ENCODE measurements at places on chromosomes 7 and 10.

DNA sequence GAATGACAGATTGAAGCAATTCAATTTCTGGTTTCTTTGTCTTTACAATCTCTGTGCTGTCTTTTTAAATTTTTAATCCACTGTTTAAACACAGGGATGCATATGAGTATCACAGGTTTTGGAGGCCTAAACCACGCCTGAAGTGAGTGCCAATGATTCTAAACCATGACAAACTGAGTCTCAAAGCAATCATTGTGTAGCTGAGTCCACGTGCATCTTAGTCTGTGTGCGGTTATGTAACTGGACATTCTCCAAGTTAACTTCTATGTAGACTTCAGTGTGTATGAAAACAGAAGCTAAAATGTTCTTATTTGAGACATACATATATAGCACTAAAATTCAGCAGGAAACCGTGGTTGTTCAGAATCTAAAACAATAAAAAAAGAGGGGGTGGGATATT is 79.3 kb upstream of the ST8SIA6 start:
- no peak for DNase-seq

DNA sequence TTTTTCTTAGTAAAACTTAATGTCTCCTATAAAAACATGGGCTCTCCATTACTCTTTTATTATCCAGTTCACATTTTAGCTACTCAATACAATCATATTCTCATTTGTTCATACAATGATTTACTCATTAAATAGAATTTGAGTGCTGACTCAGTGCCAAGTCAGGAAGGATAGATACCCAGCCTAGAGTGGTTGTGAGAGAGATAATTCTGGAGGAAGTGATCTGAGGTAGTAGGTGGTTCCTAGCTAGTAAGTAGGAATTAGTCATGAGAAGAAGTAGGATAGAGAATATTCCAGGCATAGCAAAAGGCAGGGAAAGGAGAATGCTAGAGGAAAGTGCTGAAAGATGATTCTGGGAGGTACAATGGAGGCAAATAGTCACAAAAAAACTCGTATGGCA is 133.5 kb upstream of the MBL2 start:
- DNase-seq = no peak

GRCh38 chr10:62804356-62805230 is at the start of gene ADO:
ADO (plus strand) TSS chr10:62804720; CDS start chr10:62805060, 340 bp downstream.
- DNase-seq = peak; percentile 88

DNA sequence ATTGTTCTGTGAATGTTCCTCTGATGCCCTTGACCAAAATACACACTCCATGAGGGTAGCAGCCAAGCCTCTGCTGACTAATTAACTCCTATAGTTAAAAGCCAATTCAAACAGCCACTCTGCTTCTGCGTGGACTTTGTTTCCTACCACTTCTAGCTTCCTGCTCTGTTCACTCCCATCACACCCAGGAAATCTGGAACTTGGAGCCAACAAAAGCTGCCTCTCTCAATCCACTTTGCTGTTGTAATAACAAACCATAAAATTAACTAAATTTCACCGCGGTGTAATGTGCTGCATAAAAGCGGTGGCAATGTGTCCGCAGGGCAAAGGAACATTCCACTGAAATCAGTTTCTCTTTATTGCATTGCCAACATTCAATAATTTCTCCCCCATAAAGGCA is 239.5 kb downstream of the PLXNA4 start:
- no peak for DNase-seq

DNA sequence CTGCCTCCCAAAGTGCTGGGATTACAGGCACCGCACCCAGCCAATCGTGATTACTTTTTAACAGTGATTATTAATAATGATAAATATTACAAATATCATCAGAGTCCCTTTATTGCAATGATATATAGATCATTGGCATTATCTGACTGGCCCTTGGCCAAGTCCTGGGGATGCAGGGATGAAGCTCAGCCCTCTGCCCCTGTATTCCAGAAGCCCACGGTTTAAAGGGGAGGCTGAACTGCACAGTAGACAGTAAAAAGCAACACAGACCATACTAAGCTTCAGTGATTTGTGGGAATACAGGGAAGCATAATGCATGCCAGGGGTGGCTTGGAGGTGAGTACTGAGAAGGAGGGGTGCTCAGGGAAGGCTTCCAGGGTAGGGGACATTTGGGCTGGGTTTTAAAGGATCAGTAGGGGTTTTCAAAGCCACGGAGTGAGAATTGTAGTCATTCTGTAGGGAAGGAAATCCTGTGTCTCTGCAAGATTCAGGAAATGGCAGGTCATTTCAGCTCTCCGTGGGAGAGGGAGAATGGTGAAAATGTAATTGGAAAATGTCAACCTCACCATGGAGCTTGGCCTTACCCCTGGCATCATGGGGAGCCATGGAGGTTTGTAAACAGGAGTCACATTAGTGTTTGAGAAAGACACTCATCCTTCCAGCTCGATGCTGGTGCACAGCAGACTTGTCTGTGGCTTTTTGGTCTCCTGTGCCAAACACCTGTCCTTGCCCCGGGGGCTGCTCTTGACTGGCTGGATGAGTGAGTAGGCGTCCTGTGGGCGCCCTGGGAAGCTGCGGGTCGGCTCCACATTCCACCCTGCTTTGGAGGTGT is 8.8 kb downstream of the ADAMTS14 start:
- no peak for DNase-seq

- peak; percentile 55 for DNase-seq
Observed at GRCh38 chr7:138752518-138753149, 45.2 kb upstream of the TMEM213 start.

DNA sequence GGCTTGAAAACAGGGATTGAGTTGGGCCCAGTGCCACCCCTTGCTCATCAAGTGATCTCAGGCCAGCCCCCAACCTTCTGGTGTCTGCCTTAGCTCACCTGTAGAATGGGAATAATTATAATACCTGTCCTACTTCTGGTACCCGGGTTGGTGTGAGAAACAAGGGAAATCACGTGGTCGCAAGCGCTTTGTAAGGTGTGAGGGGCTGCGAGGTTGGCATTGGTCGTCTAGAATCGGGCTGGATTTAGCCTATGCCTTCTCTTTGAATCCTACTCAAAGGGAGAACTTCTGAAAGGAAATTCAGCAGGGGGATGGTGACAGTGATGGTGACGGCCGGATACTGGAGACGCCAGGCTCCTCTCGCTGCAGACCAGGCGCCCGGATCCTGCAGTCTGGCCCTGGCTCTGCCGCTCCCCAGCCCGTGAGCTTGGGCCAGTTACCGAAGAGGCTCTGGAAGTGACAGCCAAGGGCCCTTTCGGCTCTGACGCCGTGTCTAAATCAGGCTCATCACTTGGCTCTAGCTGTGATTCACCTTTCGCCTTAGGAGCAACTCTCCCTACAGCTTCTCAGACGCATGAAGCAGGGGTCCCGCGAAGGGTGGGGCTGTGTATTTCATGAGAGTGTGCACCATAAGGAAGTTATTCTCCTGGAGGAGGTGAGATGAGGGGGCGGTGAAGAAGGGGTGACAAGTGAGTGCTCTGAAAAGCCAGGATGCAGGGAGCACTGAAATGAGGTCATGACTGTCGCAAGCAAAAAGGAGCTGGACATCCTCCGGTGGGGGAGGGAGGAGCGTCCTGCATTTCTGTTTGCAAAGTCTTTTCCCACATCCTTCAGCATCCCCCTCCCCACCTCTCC is 4.0 kb upstream of the CREB5 start:
- no peak for DNase-seq

DNA sequence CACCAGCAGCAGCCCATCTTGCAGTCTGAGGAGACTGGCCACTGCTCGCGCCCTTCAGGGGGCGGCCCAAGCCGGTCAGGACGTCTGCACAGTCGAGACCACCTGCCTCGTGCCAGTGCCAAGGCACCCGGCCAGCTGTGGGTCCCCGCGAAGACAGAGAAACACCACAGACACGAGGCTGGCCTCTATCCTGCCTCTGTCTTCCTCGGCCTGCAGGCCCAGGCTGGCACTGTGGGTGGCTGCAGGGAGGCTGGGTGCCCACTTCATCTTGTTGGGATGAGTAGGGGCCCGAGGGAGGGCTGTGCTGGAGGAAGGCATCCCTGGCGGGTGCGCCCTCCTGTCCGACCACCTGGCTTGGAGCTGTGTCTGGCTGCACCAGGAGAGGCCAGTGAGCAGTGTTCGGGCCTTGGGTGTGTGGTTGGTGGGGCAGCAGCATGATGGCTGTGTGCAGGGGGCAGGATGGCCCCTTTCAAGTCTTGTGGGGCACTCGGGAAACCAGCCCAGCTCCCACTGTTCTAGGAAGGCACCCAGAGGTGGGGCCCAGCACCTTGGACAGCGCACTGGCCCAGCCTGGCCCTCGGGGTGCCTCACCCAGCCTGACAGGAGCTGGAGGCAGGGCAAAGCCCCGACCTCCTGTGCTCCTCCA is 7.3 kb downstream of the DPYSL4 start:
- DNase-seq = no peak

- DNase-seq = peak; percentile 72
Observed at GRCh38 chr7:21365866-21366624, 61.8 kb upstream of the SP4 start.

DNA sequence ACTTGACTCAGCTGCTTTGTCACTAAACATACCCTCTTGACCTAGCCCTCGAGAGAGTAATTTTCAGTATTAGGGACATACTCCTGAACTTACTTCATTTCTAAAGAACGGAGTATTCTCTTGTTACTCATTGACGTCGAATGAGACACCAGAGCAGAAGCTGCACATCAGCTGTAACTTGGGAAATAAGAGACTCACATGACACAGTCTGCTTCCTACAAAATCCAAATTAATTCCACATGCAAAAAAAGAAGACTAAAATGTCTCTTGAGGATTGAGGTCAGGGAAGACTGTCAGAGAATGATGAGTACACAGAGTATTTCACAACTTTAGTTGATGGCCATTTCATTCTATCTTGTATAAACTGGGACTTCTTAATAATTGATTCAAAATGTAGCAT is 114.7 kb upstream of the EGFR start:
- DNase-seq = no peak

DNA sequence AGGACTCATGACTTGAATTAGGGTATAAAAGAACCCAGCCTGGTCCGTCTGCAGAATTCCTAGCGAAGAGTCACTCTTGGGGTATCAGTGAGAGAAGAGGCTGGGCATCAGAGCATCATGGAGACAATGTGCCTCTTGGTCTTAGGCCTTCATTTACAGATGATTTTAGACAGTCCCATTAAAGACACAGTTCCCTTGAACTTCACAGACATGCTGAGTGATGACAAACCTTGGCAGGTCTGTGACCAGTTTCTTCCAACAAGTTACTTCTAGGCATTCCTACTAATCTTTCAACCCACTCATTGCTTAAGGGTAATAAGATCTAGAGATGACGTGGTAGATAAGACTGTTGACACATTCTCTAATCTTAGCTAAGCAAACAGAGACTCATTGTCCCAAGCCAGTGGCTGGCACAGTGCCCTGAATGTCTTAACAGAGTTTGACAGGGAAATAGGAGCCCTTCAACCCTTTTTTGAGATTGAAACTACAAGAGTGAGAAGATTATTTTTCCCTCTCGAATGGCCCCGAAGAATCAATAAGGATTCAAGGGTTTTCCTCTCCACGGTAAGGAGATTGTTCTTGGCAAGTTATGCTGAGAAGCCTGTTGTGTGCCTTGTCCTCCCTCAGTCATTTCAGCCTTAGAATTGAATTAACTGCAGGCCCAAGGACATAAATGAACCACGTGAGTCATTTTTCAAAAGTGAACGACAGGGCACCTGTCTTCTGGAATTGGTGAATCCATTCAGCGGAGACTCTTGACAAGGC is 281.1 kb downstream of the CCDC3 start:
- peak; percentile 95 for DNase-seq

GRCh38 chr10:101558671-101559595 is 29.1 kb downstream of the POLL start:
- no peak for DNase-seq

GRCh38 chr10:119368991-119369869 is 161.9 kb downstream of the GRK5 start:
- DNase-seq = peak; percentile 52

- DNase-seq = no peak
Observed at GRCh38 chr7:7953806-7954205, 14.8 kb upstream of the GLCCI1 start.

DNA sequence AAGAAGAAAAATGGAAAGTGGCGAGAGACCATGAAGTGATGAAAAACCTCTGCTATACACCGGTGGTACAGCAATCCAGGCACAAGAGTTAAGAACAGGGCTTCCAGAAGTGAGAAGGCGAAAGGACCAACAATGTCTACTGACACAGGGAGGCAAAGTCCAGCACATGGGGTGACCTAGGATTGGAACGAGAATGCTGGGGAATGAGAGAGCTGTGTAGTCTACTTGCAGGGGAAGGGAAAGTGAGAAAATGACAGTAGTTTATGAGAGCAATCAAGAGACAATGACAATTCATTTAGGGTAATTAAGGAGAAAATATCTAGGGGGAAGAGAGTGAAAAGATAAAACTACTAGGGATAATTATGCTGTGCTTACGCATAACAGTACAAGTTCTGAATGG is 169.2 kb downstream of the SLC25A13 start:
- no peak for DNase-seq

GRCh38 chr10:35349389-35349915 is 13.1 kb downstream of the CCNY start:
- DNase-seq = no peak

DNA sequence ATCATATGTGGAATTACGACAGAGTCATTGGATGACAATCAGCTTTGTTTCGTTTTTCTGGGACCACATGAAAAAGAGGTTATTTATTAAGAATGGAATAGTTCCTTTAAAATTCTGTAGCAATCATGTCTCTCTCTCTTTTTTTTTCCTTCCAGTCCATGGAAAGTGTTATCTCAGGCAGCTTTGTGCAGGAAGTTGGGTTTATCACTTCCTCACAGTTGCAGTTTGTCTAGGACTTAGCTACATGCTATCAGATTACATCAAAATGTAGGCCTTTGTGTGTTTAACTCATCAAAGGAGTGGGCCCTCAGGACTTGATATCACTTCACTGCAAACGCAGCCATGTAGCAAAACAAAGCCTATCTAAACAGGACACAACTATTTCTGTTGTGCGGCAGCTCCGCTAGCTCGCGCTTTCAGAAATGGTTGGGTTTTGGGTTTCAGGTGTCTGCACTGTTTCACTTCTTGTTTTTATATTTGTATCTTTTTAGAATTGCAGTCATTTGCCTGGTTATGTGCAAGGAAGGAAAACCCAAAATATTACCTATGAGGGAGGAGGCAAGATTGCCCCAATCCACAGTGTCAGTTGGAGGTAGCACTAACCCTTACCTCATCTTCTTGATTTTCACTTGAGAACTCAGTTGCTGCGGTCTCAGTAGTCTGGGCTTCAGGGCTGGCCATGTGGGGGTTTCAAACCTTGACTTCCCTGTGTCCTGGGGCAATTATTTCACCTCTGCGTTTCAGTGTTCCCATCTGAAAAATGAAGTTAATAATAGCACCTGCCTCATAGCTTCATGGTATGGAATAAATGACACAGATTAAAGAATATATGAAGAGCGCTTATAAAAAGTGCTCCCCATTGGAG is 66.7 kb downstream of the HHEX start:
- peak; percentile 91 for DNase-seq

DNA sequence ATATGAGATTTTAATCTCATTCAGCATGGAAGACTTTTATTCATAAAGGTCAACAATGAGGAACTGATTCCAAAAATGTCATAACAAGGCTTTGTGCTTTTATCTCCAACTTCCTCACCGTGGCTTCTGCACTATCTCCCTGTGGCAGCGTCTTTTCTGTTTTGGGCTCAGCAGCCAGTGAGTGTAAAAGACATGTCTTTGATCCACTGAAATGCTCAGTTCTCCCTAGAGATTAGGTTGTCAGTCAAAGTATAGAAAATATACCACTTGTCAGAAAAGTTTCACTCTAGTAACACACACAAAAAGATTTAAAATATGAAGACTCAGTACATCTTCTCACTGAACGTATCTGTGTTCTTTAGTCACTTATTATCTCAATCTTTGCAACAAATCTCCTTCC is 901.8 kb upstream of the ZWINT start:
- no peak for DNase-seq

GRCh38 chr10:4243169-4243568 is 458.2 kb upstream of the KLF6 start:
- DNase-seq = no peak
